Fibroblast of upper back skin (primary cell): ENCODE measurements at places on chromosomes 13 and 19.
A peak's percentile ranks its signal among the peaks of the same experiment; 100 is the strongest.

- DNase-seq: no peak
Measured at GRCh38 chr13:20383058-20383457, 142.6 kb downstream of the CRYL1 start.

GRCh38 chr13:31115616-31116015, 46.1 kb downstream of the HSPH1 start:
- no peak for DNase-seq

- no peak for DNase-seq
Measured at GRCh38 chr19:14661372-14661924, 13.2 kb downstream of the ADGRE3 start.

DNA sequence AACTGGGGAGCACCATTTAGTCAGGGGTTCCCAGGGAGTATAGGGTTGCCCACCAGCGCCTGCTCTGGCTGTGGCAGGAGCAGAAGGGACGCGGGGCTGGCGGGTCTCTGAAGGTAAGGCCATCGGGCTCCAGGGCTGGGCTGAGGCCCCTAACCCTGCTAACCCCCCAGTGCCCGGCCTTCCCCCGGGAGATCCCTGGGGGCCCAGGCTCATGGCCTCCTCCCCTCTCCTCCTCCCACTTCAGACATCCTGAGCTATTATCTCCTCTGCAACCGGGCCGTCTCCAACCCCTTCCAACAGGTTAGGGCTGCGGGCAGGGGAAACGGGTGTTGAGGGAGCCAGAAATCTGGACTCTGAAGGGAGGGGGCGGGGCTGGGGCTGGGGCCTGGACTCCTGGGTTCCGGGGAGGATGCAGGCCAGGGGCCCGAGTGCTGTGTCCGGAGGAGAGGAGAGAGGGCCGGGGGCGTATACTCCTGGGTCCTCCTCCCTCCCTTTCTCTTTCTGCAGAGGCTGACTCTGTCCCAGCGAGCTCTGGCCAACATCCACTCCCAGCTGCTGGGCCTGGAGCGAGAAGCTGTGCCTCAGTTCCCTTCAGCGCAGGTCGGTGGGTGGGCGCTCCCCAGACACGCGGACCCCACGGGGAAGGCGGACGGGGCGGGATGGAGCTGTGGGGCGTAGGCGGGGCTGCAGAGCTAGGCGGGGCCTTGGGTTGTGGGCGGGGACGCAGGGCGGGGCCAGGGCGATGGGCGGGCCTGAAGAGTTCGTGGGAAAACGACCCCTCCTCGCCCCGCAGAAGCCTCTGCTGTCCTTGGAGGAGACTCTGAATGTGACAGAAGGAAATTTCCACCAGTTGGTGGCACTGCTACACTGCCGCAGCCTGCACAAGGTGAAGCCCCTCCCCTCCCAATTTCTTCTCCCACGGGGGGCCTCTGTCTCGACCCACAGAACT, 15.3 kb downstream of the TTYH1 start:
- DNase-seq: peak; percentile 12

GRCh38 chr19:41753159-41753558, 2.2 kb upstream of the CEACAM6 start:
- DNase-seq: no peak

DNA sequence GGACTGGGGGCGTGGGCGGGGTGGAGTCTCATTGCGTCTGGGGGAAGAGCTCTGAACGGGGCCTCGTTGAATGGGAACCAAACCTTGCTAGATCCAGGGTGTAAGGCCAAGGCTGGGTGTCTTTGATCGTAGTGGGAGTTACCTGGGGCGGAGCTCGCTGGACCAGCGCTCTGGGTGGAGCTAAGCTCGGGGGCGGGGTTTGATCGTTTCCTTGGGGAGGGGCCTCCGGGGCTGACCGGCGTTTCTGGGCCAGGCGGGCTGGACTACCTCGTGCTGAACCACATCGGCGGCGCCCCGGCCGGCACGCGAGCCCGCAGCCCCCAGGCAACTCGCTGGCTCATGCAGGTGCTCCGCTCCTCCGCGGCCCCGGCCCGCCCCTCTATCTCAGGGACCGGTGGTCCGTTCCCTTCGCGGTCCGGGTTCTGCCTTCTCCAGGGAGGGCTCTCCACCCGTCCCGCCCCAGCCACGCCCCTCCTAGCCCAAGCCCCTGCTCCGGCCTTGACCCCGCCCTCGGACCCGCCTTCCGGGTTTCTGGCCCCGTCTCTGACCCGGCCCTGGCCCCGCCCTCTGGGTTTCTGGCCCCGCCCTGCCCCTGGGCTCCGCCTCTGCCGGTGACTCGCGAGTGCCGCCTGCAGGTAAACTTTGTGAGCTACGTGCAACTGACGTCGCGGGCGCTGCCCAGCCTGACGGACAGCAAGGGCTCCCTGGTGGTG, 3.3 kb upstream of the RPL36 start:
- peak; percentile 90 for DNase-seq
